Stimulated activated CD4-positive, alpha-beta T cell treated with anti-CD3 and anti-CD28 coated beads, Interleukin-15, amount 100 ng/mL, for 24 hours (primary cell): ENCODE measurements at places on chromosomes 11 and 22.

- no peak for DNase-seq
Measured at GRCh38 chr22:47328550-47329243, 566.2 kb downstream of the TBC1D22A start.

DNA sequence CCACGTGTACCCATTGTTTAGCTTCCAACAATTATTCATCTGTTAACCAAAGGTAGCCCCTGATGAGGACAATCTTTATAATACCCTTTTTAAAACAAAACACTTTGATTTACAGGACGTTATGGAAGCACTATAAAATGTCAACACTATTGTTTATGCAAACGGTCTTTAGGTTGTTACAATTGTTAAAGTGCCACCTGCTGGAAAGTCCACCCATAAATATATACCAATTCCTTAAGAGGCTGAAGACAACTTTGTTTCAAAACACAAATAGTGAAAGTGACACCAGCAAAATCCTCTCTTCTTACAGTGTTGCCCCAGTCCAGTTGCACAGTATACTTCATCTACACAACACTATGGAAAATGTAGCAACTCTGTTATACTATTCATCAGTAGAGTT is 68.9 kb upstream of the SLN start:
- DNase-seq, result no peak

DNA sequence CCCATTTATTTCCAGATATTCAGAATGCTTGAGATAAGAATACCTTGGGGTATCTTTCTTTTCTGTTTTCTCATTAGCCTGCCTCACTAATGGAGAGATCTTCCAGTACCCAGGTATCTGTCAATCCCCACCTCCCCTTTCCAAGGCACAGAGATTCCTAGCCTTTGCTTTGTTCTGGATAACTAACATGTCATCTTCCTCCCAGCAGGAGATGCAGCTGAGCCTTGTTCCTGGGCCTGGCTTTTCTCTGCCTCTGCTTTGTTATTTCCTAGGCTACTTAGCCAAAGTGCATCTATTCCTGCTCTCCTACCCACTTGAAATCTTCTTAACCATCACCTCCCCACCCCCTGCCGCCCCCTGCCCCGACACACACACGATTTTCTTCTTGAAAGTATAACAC is 297.1 kb downstream of the NELL1 start:
- DNase-seq, result no peak

GRCh38 chr22:41360126-41360525 is 21.6 kb upstream of the TEF start:
- DNase-seq, result no peak

GRCh38 chr11:33713856-33714398 is 13.3 kb upstream of the C11orf91 start:
- DNase-seq, result no peak

DNA sequence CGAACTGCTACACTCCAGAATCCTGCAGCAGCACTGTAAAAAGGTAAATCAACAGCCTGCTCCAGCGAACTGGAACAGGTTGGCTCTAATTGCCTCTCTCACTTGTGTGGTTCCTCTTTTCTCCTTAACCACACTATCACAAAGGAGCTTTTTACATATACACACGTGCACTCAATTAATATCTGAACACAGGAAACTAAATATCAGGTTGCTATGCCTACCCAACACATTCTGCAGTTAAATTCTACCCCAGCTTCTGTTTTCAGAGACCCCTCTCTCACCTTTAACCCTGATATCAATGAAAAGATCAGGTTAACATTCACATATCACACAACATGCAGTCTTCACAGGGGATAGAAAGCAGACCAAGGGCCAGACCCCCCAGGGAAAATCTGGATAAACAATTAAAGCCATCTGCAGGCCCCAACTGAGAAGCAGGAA is 11.0 kb downstream of the RBFOX2 start:
- no peak for DNase-seq

DNA sequence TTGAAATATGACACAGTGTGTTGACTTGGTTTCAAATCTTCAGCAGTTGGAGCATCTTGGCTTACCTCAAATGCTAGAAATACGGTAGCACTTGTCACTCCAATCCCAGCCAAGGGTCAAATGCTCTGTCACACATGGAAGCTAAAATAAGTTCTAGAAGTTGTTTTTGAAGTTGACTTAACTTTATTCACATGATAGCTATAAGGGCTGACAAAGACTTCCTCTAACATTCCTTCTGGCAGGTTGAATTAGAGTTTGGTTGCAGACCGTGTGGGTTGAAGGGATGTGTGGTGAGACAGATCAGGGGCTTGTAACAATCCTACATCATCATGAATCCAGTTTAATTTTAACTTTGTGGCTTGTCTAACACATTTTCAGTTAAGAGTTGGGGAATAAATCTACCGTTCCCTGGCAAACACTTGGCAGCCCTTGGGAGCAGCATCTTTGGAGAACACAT is 4.6 kb downstream of the SLN start:
- DNase-seq, result no peak

DNA sequence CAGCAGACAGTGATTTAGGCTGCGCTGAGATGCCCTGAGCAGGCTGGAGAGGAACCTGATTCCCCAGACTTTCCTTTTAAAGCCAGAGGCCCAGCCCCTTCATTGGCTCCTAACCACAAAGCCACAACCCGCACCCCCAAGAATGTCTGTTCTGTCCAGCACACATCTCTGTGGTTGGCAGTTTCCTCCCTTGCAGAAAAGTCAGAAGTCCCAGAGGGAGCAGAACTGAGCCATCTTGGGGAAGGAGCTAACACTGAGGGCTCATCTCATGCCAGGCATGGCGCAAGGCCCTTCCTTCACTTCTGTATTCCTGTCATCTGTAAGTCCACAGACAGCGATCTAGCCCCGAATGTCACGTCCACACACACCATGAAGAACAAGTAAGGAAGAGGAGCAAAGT is 97.1 kb upstream of the SYT13 start:
- peak; percentile 12 for DNase-seq

DNA sequence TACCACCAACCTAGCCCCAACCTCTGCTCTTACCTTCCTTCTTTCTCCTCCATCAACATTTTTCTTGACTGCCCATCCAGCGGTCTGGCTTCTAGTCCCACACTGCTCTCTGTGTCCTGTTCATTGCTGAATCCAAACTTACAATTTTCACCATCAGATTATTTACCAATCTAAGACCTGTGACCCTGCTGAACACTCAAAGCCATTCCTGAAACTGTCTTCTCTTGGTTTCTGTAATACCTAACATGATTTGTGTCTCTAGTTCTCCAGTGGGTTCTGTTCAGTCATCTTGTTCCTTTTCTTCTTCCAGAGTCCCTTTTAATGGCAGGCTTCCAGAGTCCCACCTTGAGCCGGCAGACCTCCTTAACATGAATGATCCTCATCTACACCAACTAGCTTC is 24.1 kb downstream of the RRAS2 start:
- DNase-seq, result no peak

DNA sequence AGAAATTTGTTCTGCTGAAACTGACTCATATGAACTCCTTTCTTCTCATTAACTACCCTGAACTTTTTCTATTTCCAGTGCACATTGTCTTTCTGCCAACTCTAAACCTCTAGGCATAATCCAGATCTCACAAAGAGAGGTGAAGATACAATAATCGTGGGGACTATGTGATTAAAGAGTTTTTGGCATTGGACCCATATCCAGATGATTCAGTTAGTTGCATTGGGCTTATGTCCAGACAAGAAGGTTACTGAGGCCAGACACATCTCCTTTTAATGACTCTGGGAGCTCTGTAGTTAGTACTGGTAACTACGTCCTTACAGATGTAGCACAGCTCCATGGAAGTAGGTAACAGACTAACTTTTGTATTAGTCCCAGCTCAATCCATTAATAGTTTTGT is 273.0 kb downstream of the CASP12 start:
- DNase-seq, result no peak

DNA sequence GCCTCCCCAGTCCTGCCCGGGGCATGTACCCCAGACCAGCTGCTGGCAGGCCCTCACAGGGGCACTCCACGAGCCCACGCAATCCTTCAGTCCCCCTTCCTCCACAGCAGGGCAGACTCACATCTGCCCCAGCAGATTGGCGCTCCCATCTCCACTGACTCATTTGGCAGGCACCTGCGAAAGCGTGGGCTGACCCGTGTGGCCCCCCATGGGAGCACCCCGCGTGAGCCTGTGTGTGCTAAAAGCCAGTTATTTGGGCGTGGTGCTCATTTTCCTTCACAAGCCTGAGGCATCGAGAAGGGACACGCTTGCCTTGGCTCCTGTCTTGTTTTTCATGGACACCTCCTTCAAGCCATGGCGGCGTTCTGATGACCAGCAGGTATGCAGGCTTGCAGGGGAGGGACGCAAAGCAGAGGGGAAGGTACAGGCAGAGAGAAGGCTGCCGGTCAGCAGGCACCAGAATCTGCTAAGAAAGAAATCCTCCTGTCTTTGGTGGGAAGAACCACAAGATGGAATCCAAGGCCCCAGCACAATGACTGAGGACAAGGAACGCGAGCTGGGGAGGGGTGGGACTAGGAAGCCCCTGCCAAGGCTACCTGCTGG is 8.6 kb downstream of the NECTIN1 start:
- no peak for DNase-seq

DNA sequence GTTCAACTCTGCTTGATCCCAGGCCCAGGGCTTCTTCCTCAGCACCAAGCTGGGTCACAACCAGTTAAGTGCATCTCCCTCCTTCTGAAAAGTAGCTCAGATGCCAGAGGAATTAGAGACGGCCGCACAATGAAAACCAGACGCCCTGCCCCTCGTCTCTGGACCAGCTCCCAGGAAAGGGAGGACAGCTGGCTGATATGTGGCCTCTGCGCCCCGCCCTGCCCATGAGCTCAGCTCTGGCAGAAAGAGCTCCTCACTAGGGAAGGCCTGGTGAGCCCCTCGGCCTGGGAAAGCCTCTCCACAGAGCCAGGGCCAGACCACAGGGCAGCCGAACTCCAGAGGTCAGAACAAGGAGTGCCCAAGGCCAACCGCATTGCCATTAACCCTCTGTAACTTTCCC is 18.1 kb upstream of the SCGB1A1 start:
- DNase-seq, result no peak

DNA sequence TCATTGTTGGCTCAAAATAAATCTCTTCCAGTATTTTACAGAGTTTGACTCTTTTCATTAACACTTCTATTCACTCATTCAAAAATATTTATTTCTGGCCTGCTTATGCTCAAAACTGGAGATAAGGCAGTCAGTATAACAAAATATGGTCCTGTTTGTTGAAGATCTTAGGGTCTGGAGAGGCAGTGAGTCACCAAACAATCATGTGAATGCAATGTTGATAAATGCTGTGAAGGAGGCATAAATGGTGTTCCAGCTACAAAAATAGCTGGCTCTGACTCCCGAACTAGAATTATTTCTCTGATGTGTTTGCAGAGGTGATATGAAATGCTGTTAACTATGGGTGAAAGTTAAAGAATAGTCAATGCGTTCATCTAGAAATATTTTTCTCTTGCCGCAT is 390.6 kb downstream of the AASDHPPT start:
- DNase-seq, result no peak

DNA sequence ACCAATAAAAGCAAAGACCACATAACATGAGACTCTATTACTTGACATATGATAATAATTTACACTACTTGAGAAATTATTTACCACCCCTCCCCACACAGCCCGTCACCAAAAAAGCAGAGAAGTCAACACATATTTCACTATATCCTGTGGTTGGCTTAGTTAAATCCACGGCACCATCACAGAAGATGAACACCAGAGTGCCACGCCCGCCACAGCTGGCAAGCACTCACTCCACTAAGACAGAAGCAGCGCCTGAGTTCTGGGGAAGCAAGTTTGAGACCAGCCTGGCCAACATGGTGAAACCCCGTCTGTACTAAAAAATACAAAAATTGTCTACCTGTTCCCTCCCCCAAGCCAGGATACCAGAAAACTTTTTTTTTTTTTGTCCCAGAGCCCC is 53.1 kb downstream of the PACSIN2 start:
- DNase-seq, result no peak

GRCh38 chr22:49212466-49212865 is 615.2 kb downstream of the BRD1 start:
- no peak for DNase-seq

GRCh38 chr11:117045196-117045595 is 53.0 kb downstream of the SIK3 start:
- no peak for DNase-seq

DNA sequence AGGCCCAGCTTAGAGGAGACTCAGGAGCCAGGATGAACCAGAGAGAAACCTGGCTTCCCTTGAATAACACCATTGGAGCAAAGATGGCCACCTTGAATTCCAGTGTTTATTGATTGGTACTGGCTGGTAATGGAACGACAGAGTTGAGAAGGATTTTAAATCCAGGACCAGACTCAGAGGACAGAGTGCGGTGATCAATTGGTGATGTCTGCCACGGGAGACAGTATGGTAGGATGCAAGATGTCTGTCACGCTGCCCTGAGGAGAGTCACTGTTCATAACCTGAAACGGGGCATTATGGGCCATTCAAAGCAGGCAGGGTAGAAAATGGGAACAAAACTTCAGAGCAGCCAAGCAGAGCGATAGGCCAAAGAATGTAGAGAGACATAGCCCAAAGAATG is 55.4 kb upstream of the ISX start:
- no peak for DNase-seq

- no peak for DNase-seq
Measured at GRCh38 chr11:133047036-133047770, 485.1 kb downstream of the OPCML start.

- peak; percentile 100 for DNase-seq
Measured at GRCh38 chr11:3378426-3379423, at the start of gene ZNF195. ZNF195 (minus strand) TSS chr11:3379146; CDS start chr11:3379040, 106 bp downstream.

DNA sequence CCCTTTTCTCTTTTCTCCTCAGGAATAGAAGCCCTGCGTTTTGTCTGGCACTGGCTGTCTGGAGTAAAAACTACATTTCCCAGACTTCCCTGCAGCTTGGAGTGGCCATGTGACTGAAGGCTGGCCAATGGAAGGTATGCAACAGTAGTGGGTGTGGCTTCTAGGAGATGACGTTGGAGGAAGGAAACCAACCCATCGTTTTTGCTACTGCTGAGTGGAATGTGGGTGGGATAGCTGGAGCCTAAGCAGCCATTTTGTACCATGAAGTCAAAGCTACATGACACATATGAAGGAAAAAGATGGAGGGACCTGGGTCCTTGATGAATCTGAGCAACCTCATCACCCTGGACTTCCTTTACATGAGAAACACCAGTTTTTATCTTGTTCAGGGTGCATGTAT is 19.6 kb downstream of the FGF3 start:
- peak; percentile 15 for DNase-seq

DNA sequence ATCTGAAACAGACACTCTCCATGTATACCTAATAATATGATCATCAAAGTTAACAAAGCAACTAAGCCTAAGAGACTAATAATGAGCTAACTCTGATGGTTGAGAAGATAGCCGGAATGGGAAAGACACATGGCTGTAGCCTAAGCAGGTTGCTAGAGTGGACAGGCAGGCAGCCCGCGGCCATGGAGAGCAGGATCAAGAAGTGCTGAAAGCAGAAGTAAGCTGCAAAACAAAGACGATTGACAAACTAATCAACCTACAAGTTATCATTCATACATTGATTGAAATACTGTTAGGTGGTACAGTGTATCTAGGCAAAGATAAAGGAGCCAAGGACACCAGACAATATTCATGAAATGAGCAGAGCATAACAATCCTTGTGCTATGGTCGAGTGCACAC is 29.3 kb downstream of the SLN start:
- no peak for DNase-seq
